Activated CD8-positive, alpha-beta T cell treated with anti-CD3 and anti-CD28 coated beads for 36 hours (primary cell): ENCODE measurements at places on chromosomes 2 and 18.

GRCh38 chr2:176187899-176188773, at the start of gene HOXD1:
Gene HOXD1, plus strand, starts transcription at chr2:176188668. Its CDS starts 134 bp downstream, at chr2:176188802.
- DNase-seq = peak; percentile 17

- DNase-seq = no peak
Measured at GRCh38 chr2:97706708-97707345, 6.5 kb upstream of the ZAP70 start.

GRCh38 chr2:38806015-38806732, 28.2 kb downstream of the GEMIN6 start:
- DNase-seq = peak; percentile 34

DNA sequence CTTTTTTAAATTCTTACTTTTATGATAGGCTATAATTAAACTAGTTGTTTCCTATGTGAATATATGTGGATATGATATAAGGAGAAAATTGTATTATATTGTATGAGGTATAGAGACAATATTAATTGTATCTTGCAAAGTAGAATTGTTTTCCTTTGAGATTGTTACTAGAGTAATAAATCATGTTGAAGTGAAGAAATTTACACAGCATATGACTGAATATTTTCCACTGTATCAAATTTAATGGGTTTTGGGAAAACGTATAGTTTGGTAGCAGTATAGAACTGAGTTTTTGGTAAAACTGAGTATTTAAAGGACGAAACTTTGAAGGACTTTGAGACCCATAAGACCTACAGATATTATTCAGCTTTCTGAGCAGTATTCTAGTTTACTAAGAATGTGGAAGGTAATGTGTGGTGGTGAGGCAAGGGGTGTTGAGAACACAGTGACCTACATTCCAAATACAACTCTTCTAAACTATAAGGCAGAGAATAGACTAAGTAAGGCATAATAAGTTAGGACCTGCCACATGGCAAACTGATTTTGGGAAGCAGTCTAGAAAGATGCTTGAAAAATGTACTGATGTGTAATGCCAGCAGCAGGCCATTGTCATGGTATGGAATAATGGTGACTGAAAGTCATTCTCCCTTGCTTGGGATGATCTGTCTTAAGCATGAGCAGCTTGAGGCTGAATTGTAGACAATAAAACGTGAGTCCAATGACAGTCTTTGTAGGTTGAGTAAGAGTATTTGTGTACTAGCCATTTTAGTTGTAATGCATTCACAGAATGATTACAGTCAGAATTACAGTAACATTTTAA, 29.6 kb downstream of the PKP4 start:
- no peak for DNase-seq

- no peak for DNase-seq
Measured at GRCh38 chr2:200575957-200576356, 9.9 kb upstream of the AOX1 start.

GRCh38 chr2:196239622-196240587, 68.5 kb upstream of the STK17B start:
- peak; percentile 94 for DNase-seq

DNA sequence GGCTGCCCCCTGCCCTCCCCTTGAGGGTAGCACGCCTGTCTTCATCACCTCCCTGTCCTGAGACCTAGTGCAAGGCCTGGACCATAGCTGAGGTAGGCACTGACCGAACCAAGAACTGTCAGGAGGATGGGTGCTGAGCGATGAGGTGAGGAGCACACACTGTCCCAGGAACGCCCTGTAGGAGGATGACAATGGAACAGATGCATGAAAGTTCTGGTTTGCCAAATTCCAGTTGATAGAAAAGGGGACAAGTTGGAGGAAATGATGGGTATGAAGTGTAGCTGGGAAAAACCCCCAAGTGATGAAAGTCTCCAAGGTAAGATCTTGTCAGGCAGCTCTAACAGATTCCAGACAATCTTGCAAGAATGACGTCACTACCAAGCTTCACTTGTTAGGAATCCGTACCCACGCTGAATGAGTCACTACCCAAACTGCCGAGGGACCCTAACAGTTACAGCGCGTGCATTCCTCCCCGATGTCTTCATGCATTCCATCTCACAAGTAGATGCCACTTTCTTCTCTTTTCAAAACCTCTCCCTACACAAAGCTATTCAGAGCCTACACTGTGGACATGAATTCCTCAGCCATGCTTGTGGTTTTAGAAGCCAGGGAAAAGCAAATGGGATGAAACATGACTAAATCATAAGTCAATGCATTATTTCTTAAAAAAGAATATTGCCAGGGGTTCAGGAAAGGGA, 27.6 kb downstream of the MRPL33 start:
- no peak for DNase-seq
